Fibroblast of lung (primary cell): ENCODE measurements at places on chromosomes 11 and 22. TPM values are rescaled to one million over a fixed set of nuclear protein-coding genes. Genes with fewer than 3 reads are reported as not detected.

DNA sequence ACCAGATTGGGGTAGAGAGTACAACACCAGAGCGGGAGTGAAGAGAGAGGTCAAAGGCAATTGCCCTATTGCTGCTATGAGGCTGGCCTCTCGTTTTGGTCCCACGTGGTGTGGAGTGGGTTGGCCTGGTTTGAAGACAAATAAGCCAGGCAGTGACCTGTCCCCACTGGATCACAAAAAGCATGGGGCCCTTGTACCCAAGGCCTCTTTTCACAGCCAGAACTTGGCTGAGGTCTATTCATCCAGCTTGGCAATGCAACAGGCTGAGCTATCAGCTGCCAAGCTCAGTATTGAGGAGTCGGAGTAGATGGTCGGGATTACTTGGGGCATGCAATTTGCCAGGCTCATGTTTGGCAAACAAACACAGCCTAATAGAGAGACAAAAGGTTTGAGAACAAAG is 19.2 kb upstream of the GALNT18 start:
- DNase-seq, result no peak

GRCh38 chr11:46001448-46001914 is 79.0 kb downstream of the LARGE2 start:
- DNase-seq, result peak; percentile 80

DNA sequence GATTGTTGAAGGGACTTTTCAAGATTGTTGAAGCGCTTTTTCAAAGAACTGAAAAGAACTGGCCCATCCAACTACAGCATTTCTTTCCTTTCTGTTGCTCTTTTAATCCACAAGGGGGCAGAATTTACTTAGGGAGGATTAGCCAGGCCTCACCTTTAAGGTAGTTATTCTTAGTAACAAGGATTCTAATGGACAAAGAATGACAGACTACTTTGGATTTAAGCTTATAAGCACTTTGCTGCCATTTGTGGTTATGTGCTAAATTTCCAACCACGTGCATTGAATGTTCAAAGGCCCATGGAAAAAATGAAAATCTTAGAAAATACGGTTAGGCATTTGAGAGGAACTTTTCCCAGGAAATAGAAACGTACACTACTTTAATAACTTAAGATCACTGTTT is 49.5 kb upstream of the HSPA8 start:
- DNase-seq, result peak; percentile 65

Gene ART1
- not detected in 2 replicates for total RNA-seq

DNA sequence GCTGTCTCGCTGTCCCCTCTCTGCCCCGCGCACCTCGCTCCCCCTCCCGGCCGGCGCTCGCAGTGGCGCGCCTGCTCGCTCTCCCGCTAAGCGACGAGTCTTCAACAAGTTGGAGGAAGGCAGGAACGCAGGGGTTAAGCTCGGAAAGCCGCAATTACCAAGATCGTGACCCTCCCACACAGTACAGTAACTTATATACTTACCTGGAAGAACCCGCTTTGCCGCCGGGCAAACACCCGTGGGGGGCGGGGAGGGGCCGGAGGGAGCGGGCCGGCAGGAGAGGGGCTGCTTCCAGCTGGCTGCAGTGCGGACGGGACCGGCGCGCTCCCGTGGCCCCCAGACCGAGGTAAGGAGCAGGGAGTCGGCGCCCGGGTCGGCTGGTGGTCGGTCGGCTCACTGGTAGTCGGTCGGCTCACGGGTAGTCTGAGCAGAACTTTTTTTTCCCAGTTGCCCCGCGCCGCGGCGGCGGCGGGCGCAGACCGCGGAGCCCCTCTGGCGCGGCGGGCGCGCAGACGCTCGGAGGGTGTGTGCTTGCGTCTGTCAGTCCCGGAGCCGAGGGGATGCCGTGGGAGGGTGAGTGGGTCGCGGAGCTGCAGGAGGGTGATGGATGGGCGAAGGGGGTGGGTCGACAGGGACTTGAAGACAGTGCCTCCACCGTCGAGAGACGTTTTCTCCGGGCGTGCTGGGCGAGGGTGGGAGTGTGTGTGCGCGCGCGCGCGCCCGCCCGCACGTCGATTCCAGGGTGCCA is 101.2 kb upstream of the HSD17B12 start:
- peak; percentile 37 for DNase-seq

DNA sequence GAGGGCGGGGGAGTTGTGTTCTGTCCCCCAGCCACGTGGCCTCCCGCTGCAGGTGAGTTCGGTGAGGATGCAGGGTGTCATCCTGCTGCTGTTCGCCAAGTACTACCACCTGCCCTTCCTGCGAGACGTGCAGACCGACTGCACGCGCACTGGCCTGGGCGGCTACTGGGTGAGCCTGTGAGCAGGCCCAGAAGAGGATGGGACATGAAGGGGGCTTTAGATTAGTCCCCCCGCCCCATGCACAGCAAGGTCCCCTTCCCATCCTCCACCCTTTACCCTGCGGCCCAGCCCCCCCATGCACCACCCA is 4.1 kb downstream of the INPP5J start:
- no peak for DNase-seq

GRCh38 chr11:32561835-32562234 is 21.8 kb upstream of the EIF3M start:
- no peak for DNase-seq

- no peak for DNase-seq
Observed at GRCh38 chr11:98600103-98600502, 420.6 kb upstream of the CNTN5 start.

Gene TMEM191B
- under 0.01 and 4.1 TPM in 2 replicates for total RNA-seq

Gene IRAG1
- total RNA-seq, result 25.7 and 55.5 TPM in 2 replicates

GRCh38 chr11:1870721-1871466 is 18.0 kb downstream of the LSP1 start:
- no peak for DNase-seq

- no peak for DNase-seq
Observed at GRCh38 chr11:6142936-6143335, 27.2 kb downstream of the OR52B2 start.

GRCh38 chr11:18697576-18697975 is 1.0 kb upstream of the TMEM86A start:
- DNase-seq, result no peak
